Memory B cell (primary cell): ENCODE measurements at places on chromosomes 1 and 21.

DNA sequence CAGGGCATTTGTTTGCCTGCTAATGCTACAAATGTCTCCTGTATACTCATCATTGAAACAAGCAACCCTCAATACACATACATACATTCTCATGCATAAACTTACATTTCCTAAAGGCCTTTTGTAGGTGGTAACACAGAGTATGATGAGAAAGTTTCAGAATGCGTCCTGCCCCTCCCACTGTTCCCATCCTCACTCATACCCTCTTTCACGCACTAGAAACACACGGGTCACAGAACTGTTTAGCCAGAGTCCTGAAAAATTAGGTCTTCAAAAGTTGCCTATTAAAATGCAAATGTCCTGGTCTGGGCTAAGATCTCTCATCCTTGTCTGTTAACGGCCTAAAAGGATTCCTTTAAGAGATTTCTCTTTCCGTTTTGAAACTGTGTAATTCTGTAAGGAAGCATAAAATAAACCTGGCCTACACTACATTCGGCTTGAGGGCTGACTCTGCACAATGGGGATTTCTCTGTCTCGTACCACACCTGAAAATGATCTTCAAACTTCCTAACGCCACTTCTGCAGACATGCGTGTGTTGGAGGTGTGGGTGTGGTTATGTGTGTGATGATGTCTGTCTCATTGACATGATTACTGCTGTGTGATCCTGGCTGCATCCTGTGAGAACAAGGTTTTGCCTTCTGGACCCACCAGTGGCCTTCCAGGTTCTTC lies 5.3 kb upstream of the FCER1A start:
- no peaks in the 10 kb centered on the region for H3K36me3 ChIP-seq
- H3K27ac ChIP-seq, result no peak overlapping the region
- peaks cover 2% of the 10 kb centered on the region for H3K27me3 ChIP-seq
- no peak overlapping the region for H3K4me3 ChIP-seq
- DNase-seq, result no peak
- no peaks in the 10 kb centered on the region for H3K4me1 ChIP-seq

GRCh38 chr1:39758556-39759435 lies 12.4 kb downstream of the OXCT2 start:
- DNase-seq, result no peak
- H3K36me3 ChIP-seq, result peaks cover 20% of the 10 kb centered on the region
- no peak overlapping the region for H3K27ac ChIP-seq

- H3K36me3 ChIP-seq, result peaks cover 4% of the 10 kb centered on the region
- H3K27me3 ChIP-seq, result no peaks in the 10 kb centered on the region
- no peak for DNase-seq
- H3K4me3 ChIP-seq, result peak overlapping the region; percentile 39
- H3K27ac ChIP-seq, result no peak overlapping the region
- peaks cover 27% of the 10 kb centered on the region for H3K4me1 ChIP-seq
Measured at GRCh38 chr21:39385299-39386145, 36.6 kb upstream of the HMGN1 start.

GRCh38 chr21:46002841-46003574 lies 21.4 kb downstream of the COL6A1 start:
- no peak overlapping the region for H3K27ac ChIP-seq
- H3K4me3 ChIP-seq, result no peak overlapping the region
- peaks cover 4% of the 10 kb centered on the region for H3K27me3 ChIP-seq
- no peaks in the 10 kb centered on the region for H3K36me3 ChIP-seq
- DNase-seq, result peak; percentile 6

GRCh38 chr21:46153247-46154154 lies 1.9 kb downstream of the FTCD start:
- H3K4me3 ChIP-seq, result no peak overlapping the region
- H3K36me3 ChIP-seq, result peaks cover 2% of the 10 kb centered on the region
- no peaks in the 10 kb centered on the region for H3K4me1 ChIP-seq
- H3K27me3 ChIP-seq, result peaks cover 3% of the 10 kb centered on the region

- no peaks in the 10 kb centered on the region for H3K36me3 ChIP-seq
- no peak overlapping the region for H3K4me3 ChIP-seq
- DNase-seq, result no peak
Measured at GRCh38 chr1:82830690-82831380, 1030.1 kb downstream of the ADGRL2 start.

GRCh38 chr1:218430822-218431221 lies 85.7 kb downstream of the TGFB2 start:
- no peak overlapping the region for H3K27ac ChIP-seq
- H3K36me3 ChIP-seq, result no peaks in the 10 kb centered on the region
- H3K4me3 ChIP-seq, result no peak overlapping the region
- no peaks in the 10 kb centered on the region for H3K27me3 ChIP-seq

GRCh38 chr1:172600615-172601014 lies 58.3 kb upstream of the FASLG start:
- no peak overlapping the region for H3K4me3 ChIP-seq
- peaks cover 37% of the 10 kb centered on the region for H3K36me3 ChIP-seq
- no peak for DNase-seq
- no peaks in the 10 kb centered on the region for H3K27me3 ChIP-seq

DNA sequence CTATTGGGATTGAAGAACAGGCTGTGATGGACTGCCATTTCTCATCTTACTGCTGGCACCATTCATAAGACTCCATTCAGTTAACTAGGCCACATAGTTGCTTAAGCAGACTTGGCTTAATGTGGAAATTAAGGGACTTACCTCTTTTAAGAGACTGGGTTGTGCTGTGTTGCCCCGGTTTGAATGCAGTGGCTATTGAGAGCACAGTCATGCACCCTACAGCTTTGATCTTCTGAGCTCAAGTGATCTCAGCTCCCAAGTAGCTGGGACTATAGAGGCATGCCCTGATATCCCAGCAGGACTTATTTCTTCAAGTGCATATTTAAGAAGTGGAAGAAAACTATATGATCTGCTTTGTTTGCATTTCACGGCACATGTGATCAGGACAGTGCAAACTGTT lies 181.1 kb downstream of the RASAL2 start:
- H3K4me3 ChIP-seq, result no peak overlapping the region
- H3K27ac ChIP-seq, result no peak overlapping the region
- no peaks in the 10 kb centered on the region for H3K36me3 ChIP-seq
- H3K27me3 ChIP-seq, result peaks cover 7% of the 10 kb centered on the region
- H3K4me1 ChIP-seq, result no peaks in the 10 kb centered on the region

- peaks cover 16% of the 10 kb centered on the region for H3K36me3 ChIP-seq
- peaks cover 43% of the 10 kb centered on the region for H3K4me1 ChIP-seq
- peak overlapping the region; percentile 74 for H3K4me3 ChIP-seq
- no peaks in the 10 kb centered on the region for H3K27me3 ChIP-seq
- peak overlapping the region; percentile 85 for H3K27ac ChIP-seq
Measured at GRCh38 chr21:17784180-17784598, 35.0 kb downstream of the C21orf91 start.

- no peak overlapping the region for H3K27ac ChIP-seq
- H3K4me1 ChIP-seq, result no peaks in the 10 kb centered on the region
- no peaks in the 10 kb centered on the region for H3K27me3 ChIP-seq
- no peak for DNase-seq
- H3K36me3 ChIP-seq, result no peaks in the 10 kb centered on the region
- H3K4me3 ChIP-seq, result no peak overlapping the region
Measured at GRCh38 chr1:46072975-46073374, 59.5 kb downstream of the PIK3R3 start.

- no peak for DNase-seq
- no peaks in the 10 kb centered on the region for H3K4me1 ChIP-seq
- H3K27me3 ChIP-seq, result no peaks in the 10 kb centered on the region
- H3K27ac ChIP-seq, result no peak overlapping the region
- H3K4me3 ChIP-seq, result no peak overlapping the region
Measured at GRCh38 chr1:196960854-196961253, 16.5 kb upstream of the CFHR5 start.

DNA sequence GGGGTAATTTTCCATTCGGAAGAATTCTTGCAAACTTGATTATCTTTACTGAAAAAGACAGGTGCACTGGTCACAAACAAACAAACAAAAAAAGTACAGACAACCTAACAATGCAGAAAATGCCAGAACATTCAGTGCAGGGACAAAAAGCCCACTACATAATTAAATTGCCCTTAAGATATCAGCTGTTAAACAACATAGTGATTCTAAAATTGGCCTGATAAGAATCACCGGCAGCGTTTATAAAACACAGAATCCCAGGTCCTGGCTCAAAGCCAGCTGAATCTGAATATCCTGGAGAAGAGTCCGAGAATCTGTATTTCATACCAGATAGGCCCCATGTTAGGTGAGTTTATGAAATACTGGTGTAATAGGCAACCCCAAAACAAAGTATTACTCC lies 6.1 kb downstream of the PLPP3 start:
- H3K4me1 ChIP-seq, result peaks cover 33% of the 10 kb centered on the region
- H3K27me3 ChIP-seq, result no peaks in the 10 kb centered on the region
- no peak overlapping the region for H3K27ac ChIP-seq
- H3K4me3 ChIP-seq, result no peak overlapping the region

DNA sequence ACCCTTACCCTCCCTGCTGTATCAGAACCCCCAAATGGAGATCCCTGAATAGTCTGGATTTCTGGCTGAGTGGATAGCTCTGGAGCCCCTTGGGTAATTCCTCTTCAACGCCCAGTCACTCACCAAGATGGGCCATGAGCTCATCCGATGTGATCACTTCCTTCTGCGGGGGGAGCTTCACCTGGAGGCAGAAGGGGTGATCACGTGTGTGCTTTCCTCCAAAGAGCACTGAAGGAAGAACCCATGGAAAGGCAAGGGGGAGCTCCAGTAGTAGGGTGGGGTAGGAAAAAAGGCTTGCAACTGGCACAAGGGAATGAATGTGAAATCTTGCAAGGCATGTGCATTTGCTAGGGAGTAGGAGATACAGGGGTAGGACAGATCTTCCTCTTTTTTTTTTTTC lies 5.1 kb downstream of the MINDY1 start:
- peaks cover 12% of the 10 kb centered on the region for H3K36me3 ChIP-seq
- DNase-seq, result no peak
- no peaks in the 10 kb centered on the region for H3K27me3 ChIP-seq
- peaks cover 21% of the 10 kb centered on the region for H3K4me1 ChIP-seq
- H3K27ac ChIP-seq, result no peak overlapping the region
- no peak overlapping the region for H3K4me3 ChIP-seq

DNA sequence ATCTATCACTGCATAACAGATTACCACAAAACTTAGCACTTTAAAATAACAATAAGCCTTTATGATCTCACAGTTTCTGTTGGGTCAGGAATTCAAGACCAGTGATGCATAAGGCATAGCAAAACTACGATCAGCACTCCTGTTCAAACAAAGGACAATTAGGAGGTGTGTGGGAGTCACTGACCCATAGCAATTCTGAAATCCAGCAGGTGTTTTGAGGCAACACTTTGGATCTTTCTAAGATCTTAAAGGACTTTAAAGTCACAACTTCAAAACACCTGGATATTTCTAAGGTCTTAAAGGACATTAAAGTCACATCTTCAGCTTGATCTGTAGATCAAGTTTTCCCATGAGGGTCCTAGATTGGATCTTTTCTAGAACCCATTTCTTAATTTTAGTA lies 35.3 kb downstream of the AKT3 start:
- DNase-seq, result no peak
- no peak overlapping the region for H3K27ac ChIP-seq
- H3K4me1 ChIP-seq, result peaks cover 11% of the 10 kb centered on the region
- H3K27me3 ChIP-seq, result no peaks in the 10 kb centered on the region

- no peak overlapping the region for H3K27ac ChIP-seq
- H3K4me3 ChIP-seq, result no peak overlapping the region
- peaks cover 12% of the 10 kb centered on the region for H3K27me3 ChIP-seq
- H3K4me1 ChIP-seq, result no peaks in the 10 kb centered on the region
- no peaks in the 10 kb centered on the region for H3K36me3 ChIP-seq
Measured at GRCh38 chr1:10737651-10738050, 58.8 kb downstream of the CASZ1 start.

DNA sequence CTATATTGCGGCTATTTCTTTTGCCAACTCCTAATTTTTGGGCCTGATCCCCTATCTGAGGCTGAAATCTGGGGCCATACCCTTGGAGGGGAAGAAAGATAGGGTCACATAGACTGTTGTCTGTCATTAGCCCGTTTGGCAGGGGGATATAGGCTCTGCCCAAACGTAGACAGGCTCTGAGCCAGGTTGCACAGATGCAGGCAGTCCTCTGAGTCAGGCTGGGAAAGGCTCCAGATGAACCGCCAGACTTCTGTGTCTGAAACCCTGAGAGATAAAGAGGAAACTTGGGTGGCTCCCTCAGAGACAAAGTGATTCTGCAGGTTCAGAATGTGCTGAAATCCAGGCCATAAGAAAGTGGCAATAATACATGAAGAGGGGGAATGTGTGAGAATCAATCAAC lies 4.0 kb upstream of the CAP1 start:
- H3K36me3 ChIP-seq, result peaks cover under 1% of the 10 kb centered on the region
- no peak for DNase-seq
- no peak overlapping the region for H3K4me3 ChIP-seq
- no peaks in the 10 kb centered on the region for H3K27me3 ChIP-seq
- peak overlapping the region; percentile 58 for H3K27ac ChIP-seq

DNA sequence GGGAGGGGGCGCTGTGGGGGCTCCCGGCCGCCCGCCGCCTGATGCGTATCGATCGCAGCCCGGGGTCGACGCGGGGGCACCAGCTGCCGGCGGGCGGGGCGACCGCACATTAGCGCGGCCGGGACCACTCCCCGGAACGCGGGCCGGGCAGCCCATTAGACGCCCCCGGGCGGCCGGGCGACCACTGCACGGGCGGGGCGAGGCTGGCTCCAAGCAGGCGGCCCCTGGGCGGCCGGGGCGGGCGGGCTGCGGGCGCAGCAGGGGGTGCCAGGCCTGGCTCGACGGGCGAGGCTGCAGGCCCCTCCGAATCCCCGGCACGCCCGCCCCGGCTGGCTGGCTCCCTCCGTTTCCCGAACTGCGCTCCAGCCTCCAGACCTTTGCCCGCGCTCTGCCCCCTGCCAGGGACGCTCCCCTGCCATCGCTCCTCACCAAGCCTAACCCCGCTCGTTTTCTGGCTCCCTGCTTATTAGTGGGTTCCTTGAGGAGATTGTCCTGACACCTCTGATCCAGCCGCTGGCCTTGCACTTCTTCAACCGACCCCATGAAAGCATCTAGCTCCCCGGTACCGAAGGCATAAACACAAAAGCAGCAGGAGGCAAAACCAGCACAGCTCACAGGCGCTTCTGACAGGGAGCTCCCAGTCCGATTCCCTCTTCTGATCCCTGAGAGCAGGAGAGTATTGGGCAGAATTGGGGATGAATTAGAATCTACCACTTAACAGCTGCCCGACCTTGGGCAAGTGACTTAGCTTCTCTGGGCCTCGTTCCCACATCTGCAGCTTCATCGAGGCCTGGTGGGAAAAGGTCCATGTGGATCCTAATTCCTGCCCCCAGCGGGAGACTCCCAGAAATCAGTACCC lies 92.6 kb upstream of the CASZ1 start:
- peaks cover 2% of the 10 kb centered on the region for H3K4me1 ChIP-seq
- H3K36me3 ChIP-seq, result no peaks in the 10 kb centered on the region
- no peak overlapping the region for H3K27ac ChIP-seq

DNA sequence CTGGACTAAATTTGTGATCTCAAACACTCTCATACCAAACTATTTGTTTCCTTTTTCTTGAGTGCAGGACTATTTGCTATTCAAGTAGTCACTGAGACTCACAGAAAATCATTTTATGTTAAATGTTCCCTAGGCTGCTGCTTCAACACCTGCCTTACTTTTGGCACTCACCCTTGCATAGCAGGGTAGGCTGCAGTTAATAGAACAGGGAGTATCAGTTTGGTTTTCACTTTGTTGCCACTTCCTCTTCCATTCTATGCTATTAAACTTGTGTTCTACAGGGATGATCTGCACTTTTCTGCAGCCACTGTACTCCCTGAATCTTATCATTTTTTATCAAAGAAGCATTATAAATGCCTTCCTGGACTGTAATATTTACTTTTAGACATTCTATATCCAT lies 148.7 kb upstream of the PRMT6 start:
- H3K27ac ChIP-seq, result no peak overlapping the region
- H3K27me3 ChIP-seq, result no peaks in the 10 kb centered on the region
- H3K36me3 ChIP-seq, result no peaks in the 10 kb centered on the region
- no peak for DNase-seq
- no peaks in the 10 kb centered on the region for H3K4me1 ChIP-seq
- H3K4me3 ChIP-seq, result no peak overlapping the region
